ENCODE measurements at places on chromosomes 12 and 14.

- DNase-seq = peak; percentile 57
These were observed 54.0 kb downstream of the TSPAN9 start for GRCh38 chr12:3131129-3131528.

DNA sequence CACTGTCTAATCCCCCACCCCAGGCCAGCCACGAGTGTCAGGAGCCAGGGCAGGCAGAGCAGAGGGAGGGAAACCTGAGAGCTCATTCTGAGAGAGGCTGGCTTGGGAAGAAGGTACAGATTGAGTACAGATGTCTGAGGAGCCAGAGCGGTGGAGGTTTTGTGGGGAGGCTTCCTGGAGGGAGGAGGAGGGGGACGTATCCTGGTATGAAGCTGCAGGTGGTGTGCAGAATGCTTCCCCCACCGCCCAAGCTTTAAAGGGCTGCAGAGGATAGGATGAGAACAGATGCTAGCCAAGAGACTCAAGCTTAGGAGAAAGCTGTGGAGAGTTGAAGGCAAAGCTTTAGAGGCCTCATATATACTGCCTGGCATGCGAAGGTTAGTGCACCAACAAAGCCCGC is 3.2 kb upstream of the TAMALIN start:
- DNase-seq = no peak

DNA sequence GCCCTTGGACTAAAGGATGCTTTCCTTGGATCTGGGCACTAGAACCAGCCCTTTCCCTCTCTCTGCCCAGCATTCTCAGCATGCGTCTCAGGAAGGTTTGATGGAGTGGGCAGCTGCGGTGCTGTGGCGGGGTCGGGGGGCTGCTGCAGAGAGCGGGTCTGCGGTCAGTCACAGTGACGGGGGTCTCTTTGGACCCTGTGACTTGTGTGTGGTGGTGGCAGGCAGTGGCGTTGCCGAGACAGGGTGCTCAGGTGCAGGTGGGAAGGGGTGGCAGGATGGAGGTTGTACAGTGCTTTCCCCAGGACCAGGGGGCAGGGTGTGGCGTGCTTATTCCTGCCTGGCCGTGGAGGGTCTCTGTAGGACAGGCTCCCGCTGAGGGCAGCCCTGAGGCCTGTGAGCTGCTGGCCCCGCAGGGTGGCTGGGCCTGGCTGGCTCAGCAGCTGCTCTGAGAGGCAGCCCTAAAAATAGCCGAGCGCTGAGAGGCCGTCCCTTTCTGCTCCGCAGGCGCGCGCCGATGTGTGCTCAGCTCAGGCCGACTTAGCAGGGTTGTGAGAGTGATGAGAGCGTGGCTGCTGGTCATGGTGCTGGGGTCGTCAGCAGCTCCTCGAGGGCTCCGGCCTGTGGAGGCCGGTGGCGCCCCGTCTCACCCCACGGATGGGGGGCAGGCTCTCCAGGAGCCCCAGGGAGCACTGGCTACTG is 9.7 kb downstream of the PACS2 start:
- no peak for DNase-seq

DNA sequence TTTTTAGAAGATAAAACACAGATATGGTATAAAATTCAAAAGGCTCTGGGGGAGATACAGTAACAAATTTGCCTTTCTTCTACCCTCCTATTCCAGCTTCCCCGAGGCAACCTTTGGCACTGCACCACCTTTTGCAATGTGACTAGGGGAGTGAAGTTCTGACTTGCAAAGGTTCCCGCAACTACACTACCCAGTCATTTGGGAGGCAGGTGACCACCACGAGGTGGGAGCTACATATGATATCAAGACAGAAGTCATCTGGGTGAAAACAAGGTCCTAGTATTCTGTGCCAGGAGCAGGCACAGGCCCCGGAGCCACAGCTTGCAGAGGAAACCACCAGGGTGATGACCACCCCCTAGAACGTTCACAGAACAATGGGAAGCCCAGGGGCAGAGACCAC is 141.5 kb downstream of the TTC7B start:
- DNase-seq = no peak

DNA sequence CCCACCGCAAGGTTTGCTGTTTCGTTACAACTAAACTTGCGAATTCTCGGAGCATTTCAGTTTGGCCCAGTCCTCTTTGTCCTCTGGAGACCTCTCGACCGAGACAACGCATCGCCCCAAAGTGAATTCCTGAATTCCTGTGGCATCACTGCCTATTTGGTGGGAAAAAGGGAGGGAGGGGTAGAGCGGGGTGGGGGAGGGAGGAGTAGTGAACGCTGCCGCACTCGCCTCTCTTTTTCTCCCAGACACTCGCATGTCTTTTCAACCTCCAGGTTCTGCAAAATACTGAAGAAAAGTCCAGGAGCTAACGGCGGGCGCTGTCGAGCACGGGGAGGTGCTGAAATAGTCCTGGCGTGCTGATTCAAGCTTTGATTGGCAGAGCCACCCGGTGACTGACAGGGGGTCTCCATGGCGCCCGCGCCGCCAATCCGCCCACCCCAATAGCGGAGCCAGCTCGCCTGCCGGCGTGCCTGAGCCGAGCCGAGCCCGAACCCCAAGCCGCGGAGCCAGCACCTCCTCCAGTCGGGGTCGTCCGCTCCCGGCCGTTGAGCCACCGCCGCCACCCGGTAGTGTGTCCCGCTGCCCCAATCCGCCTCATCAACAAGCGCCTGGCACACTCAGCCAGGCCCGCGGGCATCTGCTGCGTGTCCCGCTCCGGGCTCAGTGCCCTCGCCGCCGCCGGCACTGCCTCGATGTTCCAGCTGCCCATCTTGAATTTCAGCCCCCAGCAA is at the start of gene SIX6:
Gene SIX6 (plus strand): TSS at position 440 of the 731 bp plus-strand sequence. CDS start 253 bp downstream, at position 693.
- no peak for DNase-seq

DNA sequence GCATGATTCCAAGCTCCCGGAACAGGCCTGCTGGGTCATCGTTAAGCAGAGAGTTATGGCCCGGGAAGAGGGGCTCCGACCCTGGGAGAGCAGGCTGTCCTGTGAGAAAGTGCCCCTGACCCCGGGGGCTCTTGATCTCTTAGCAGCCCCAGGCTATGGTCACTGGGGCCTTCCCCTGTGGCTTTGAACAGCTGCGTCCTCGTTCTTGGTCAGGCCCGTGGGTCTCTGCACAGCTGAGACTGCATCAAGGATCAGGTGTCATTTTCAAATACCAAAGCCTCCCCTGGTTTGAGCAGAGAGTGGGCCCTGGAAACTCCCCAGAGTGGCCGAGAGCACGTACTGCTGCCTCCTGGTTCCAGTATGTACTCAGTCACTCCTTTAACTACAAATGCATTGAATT is 114.8 kb downstream of the ESRRB start:
- no peak for DNase-seq

DNA sequence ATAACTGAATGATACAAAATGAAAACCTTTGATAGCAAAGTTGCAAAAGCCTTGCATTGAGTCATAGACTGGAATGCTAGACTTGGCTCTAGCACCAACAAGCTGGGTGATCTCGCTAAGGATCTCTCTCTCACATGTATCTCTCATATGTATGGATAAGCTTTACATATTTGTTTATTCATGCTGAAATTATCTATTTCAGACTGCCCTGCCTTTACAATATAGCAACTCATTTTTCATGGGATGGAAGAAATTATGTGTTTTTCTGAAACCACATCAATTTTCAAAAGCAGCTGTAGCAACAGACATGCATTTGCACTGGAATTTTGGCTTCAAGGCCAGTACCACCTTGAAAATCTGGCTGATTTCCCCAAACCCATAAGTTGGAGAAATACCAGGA is 11.4 kb downstream of the RERG start:
- DNase-seq = no peak

GRCh38 chr12:78306236-78306635 is 475.5 kb downstream of the NAV3 start:
- no peak for DNase-seq

GRCh38 chr12:95151821-95152220 is 65.4 kb downstream of the FGD6 start:
- DNase-seq = no peak

GRCh38 chr14:62117010-62117750 is 355.0 kb downstream of the SNAPC1 start:
- peak; percentile 58 for DNase-seq

- DNase-seq = no peak
These were observed 38.4 kb downstream of the GALNT16 start for GRCh38 chr14:69298131-69299071.

DNA sequence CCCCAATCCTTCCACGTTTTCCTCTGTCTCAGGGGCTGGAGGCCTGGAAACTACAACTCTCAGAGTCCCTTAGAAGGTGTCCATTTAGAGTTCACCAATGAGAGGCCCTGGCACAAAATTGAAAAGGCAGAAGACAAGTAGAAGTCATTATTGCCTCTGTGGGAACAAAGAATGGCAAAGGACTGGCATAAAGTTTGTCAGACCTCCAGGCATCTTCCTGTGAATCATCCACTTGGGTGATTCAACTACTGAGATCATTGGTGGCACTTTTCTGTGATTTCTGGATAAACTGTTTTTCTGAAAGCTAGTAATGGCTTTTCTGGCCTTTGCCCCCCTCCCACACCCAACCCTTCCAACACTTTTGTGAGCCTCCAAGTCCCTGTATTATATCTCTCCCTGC is 42.6 kb upstream of the C12orf42 start:
- DNase-seq = no peak

- peak; percentile 47 for DNase-seq
These were observed 25.3 kb downstream of the GNS start for GRCh38 chr12:64733857-64734256.

DNA sequence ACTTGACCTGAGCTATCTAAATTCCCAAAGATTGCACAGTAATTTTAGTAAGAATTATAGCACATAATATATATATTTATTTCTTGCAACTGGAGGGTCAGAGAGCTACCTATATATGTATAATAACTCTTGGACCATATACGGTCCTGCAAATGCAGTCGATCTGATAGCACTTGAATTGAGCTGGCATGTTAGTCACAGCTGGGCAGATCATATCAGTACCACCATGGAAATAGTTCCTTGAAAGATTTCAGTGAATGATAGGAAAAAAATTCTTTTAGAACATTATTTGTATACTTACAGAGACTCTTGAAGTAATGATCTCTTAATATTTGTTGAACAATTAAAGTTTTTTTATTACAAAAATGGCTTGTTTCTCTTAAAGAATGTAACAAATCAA is 94.5 kb upstream of the MON2 start:
- DNase-seq = no peak

DNA sequence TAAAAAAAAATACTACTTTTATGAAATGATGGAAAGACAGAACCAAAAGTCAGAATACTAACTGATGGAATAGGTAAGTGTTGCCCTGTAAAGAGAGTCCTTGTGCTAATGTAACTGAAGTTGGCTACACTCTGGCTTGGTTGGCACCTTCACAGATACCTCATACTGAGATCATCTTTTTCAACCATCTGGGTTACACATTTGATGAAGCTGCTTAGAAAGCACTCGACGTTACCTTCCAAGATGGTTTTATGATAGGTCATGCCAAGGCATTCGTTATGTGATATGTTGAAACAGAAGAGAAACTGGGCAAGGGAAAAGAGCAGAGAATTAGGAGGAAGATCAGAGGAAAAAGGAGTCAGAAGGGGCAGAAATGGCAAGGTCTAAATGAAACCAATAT is 203.8 kb downstream of the ADAMTS20 start:
- DNase-seq = no peak

DNA sequence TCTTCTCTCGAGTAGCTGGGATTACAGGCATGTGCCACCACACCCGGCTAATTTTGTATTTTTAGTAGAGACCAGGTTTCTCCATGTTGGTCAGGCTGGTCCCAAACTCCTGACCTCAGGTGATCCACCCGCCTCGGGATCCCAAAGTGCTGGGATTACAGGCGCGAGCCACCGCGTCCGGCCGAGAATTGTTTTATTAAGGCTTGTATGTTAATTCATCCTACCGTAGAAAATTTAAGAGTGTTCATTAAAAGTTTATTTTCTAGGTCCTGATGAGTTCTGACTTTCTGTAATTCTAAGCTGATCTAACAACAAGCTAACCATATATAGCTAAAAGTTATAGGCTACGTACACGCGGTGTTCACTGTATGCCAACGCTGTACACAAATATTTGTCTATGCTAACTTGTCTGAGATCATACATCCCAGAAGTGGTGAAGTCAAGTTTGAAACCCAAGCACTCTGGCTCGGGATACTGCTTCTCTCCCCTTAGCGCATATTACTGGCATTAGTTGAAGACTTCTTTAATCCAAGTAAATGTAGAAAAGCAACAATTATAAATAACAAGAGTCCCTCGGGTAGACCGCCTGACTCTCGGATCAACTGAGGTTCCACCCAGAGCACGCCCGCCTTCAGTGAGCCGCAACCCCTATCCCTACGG is 570 bp upstream of the MRPS35 start:
- peak; percentile 72 for DNase-seq

- DNase-seq = no peak
These were observed 18.9 kb upstream of the DIO3 start for GRCh38 chr14:101542391-101542790.

GRCh38 chr14:34668111-34668510 is 38.2 kb upstream of the SNX6 start:
- no peak for DNase-seq

- DNase-seq = peak; percentile 10
These were observed 17.0 kb downstream of the OR8S1 start for GRCh38 chr12:48542300-48542928.

GRCh38 chr12:52186118-52186840 is 5.5 kb downstream of the KRT80 start:
- no peak for DNase-seq

- DNase-seq = no peak
These were observed 138.5 kb downstream of the BCAT1 start for GRCh38 chr12:24810378-24810777.

GRCh38 chr14:90489916-90490719 is 93.3 kb downstream of the CALM1 start:
- DNase-seq = no peak

DNA sequence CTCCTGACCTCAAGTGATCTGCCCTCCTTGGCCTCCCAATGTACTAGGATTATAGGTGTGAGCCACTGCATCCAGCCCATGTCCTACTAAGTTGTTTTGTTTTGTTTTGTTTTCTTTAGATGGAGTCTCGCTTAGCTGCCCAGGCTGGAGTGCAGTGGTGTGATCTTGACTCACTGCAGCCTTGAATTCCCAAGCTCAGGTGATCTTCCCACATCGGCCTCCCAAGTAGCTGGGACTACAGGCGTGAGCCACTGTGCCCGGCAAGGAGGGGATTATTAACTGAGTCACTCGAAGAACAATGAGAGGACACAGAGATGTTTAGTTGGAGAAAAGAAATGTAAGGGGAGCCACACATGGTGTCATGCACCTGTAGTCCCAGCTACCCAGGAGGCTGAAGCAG is 18.0 kb upstream of the ERBB3 start:
- DNase-seq = no peak

GRCh38 chr12:131334835-131335234 is 376.1 kb upstream of the SFSWAP start:
- no peak for DNase-seq

GRCh38 chr14:33432407-33433023 is 493.8 kb downstream of the NPAS3 start:
- DNase-seq = no peak

GRCh38 chr14:63460680-63461369 is 82.4 kb downstream of the PPP2R5E start:
- DNase-seq = no peak

DNA sequence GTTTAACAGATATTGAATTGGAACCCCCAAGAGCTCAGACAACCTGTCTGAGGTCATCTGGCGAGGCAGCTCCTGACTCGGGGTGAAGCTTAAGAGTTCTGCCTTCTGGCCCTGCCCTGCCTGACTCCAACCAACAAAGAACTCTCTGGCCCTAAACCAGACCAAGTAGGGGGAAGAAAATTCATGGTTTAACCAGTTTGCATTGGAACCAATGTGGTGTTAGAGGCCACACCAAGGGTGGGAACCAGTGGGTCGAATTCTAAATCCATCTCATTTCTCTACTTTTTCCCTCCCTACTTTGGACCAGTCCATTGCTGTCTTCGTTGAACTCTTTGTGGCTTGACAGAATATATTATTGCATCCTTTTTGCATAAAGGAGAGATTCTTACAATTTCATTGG is 30.4 kb upstream of the GSG1 start:
- DNase-seq = no peak

Data from NCI-H774 (cell line).